ENCODE measurements at places on chromosomes 7 and 10.
A peak's percentile ranks its signal among the peaks of the same experiment; 100 is the strongest.

- DNase-seq: peak; percentile 86
These were observed 56.8 kb downstream of the SND1 start for GRCh38 chr7:127708788-127709187.

- DNase-seq: no peak
These were observed 50.9 kb upstream of the CDCA7L start for GRCh38 chr7:21996641-21997040.

DNA sequence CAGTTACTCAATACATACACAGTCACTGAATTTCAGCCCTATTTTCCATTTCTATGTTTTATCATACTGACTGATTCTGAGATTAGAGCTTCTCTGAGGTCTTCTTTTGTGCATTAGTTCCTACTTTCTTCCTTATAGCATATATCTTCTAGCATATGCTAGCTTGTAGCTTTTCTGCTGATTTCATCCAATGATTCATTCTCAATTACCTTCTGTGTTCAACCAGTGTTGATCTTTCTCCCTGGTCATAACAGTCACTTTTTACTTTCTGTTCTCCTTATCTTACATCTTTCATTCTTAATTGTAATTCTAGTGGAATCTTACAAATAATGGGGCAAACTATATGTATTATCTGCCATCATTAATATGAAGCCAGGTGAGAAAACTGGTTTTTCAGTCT, 159.5 kb upstream of the HGF start:
- DNase-seq: no peak

GRCh38 chr10:102964713-102965112, 46.6 kb downstream of the CNNM2 start:
- no peak for DNase-seq

DNA sequence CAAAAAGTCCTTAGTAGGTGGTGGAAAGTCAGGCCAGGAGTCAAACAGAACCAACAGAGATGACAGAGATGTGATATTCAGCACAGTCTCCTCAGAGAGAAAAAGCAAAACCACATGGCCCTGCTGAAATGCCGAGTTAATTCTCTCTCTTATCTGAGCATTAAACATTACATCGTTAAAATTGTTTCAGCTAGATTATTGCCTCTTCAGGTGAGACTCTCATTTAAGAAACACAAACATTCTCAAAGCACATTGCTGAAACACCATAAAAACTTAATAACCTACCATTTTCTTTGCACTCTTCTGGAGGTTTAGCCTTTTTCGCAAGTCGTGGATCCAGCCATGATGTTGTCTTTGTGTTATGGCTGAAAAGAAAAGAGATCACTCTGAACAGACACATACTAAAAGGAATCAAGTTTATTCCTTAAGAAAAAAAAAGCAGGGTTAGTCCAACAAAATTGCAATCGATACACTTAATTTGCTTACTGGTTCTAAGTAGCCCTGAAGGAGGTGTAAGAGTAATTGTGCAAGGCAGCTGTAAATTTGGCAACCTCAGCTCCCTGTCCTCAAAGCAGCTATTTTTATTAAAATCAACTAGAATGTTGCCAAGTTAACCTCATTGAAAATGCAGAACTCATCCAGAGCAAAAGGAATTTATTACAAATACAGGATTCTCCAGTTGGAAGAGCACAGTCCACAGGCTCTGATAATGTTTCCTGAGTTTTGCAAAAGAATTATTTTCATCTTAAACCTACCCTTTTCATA, 691.1 kb downstream of the PHTF2 start:
- no peak for DNase-seq

GRCh38 chr7:16935341-16935735, 53.6 kb upstream of the AGR3 start:
- DNase-seq: no peak

- DNase-seq: peak; percentile 55
These were observed 95.8 kb upstream of the CACUL1 start for GRCh38 chr10:118850418-118851061.

GRCh38 chr10:35752469-35753461, 110.7 kb upstream of the FZD8 start:
- no peak for DNase-seq

DNA sequence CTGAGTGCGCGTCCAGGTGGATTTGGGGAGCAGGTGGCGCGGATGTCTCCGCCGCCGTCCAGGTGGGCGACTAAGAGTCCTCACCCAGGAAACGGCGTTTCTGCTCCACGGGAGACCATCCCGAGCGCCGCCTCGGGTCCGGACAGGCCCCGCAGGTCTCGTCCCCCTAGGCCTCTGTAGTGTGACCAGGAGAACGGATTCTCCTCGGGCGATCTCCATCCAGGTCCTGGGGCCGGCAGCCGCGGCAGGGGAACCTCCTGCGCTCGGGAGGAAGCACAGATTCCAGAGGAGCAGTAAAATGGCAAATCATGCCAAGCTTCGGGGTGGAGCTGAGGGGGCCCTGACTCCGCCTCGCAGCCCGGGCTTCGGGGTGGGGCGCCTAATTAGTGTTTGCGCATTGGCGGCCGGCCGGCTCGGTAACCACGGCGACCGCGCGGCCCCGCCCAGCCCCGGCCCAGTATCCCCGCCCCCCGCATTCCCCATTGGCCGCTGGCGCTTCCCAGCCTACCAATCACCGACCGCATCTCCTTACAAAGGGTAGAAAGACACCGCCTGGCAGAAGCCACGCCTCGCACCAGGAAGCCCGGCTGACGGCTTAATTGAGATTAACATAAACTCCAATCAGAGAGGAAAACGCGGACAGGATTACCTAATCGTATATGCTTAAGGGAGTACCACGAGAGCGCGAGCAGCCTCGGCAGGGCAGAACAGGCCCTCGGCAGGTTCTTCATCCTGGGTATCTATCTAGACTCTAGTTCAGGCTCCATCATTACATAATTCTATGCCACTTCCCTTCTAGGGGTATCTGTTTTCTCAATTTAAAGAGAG, 168.6 kb downstream of the ARHGAP12 start:
- DNase-seq: peak; percentile 99

GRCh38 chr10:117621196-117621595, 78.7 kb downstream of the EMX2 start:
- peak; percentile 61 for DNase-seq

DNA sequence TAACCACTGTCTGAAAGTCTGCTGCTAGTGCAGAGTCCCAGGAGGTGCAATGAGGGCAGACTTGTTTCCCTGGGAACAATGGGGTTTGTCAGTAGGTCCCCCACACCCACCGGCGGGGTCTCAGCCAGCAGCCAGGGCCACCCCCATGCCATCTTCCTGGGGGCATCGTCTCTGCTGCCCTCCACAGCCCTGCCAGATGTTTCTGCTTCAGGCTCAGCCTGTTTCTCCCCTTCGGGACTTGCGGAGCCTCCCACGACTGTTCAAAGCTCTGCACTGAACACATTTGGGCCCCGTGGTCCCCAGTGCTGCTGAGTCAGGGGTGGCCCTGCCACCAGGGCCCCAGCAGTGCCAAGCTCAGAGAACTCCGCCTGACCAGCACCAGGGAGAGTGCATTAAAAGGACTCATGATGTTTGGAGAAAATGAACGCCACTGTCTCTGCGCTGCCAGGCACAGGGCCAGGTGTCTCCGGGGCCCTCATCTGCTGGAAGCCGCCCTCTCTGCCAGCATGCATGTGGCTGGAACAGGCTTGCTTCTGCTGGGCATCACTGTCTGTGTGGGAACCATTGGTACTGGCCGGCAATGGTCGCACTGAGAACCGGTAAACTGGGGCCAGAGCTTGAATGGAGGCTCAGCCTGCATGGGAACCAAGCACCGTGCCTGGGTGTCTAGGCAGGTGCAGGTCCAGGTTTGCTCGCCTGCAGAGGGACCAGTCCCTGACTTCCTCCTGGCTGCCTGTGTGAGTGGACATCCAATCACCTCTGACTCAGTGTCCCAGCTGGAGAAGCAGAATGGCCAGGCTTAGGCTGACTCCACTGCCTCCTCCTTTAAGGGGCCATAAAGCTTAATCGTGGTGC, 345.1 kb downstream of the GLRX3 start:
- peak; percentile 62 for DNase-seq

- DNase-seq: no peak
These were observed 9.6 kb upstream of the SRGN start for GRCh38 chr10:69078311-69078710.

- no peak for DNase-seq
These were observed 31.5 kb downstream of the DNAJB12 start for GRCh38 chr10:72323108-72323749.

DNA sequence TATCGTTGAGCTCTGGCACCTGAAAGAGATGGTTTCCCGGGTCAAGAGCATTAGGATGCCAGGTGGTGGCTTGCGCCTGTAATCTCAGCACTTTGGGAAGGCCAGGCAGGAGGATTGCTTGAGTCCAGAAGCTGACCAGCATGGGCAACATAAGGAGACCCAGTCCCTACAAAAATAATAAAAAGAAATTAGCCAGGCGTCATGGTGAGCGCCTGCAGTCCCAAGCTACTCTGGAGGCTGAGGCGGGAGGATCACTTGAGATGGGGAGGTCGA, 6.1 kb upstream of the KCP start:
- DNase-seq: peak; percentile 69

DNA sequence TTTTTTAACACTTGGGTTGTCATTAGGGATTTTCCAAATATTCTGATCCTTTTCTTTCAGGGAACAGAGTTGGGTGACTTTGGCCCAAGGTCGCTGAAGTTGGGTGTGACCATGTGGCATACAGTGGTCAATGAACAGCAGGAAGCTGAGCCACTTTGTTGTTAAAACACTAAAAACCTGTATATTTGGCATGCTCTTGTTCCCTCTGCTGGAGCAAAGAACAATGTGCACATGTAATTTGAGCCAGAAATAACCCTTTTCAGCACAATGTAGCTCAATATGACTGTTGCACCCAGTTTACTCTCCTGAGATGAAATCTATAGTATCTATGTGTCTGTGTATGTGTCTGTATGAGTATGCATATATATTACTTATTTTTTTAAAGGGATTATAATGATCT, 74.9 kb downstream of the ADCYAP1R1 start:
- no peak for DNase-seq

DNA sequence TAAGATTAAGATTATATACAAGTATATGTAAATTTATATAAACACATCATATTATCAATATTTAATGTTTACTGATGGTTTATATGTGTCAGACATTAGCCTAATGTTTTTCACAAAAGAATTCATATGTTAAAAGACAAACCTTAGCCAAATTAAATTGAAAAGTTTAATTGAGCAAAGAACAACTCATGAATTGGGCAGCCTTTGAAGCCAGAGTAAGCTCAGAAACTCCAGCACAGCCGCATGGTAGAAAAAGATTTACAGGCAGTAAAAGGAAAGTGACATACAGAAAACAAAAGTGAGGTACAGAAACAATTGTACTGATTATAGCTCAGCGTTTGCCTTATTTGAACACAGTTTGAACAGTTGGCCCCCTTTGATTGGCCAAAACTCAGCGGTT, 124.1 kb downstream of the TSPAN12 start:
- no peak for DNase-seq

GRCh38 chr7:151304856-151305255, 36.8 kb upstream of the NUB1 start:
- DNase-seq: peak; percentile 3

GRCh38 chr10:49446031-49446430, 50.1 kb upstream of the DRGX start:
- no peak for DNase-seq

- no peak for DNase-seq
These were observed 36.6 kb downstream of the PRKCQ start for GRCh38 chr10:6543431-6544005.

DNA sequence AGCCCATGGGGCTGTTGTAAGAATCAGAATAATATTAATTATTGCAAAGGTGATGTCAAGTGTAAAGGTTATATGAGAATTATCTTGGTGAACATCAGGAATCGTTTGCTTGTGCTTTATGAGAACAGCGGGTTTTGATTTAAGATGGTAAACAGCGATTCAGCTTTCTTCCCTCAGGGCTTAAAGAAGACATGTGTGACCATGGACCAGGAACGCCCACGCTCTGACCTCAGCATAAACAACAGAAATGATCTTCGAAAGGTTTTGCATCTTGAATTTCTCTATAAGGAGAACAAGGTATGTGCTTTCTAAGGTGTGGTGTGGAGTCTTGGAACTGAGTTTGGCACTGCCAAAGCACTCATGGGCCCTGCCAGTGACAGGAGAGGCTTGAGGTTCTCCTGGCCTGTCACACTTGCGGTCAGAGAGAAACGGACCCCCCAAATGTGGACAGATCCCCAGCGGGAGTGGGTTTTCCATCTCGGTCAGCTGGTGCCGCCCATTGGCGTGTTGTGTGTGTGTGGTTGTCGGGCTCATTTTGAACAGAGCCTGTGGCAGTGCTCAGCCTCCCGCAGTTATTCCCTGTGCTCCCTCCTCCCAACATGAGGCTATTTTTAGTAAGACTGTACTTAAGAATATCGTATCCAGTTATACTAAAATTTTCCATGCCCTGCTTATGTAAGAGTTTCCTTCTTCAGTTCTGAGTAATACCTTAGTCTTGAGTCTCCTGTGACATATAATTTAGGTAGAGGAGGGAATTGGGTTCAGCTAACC, 7.2 kb downstream of the MINDY4 start:
- DNase-seq: no peak

DNA sequence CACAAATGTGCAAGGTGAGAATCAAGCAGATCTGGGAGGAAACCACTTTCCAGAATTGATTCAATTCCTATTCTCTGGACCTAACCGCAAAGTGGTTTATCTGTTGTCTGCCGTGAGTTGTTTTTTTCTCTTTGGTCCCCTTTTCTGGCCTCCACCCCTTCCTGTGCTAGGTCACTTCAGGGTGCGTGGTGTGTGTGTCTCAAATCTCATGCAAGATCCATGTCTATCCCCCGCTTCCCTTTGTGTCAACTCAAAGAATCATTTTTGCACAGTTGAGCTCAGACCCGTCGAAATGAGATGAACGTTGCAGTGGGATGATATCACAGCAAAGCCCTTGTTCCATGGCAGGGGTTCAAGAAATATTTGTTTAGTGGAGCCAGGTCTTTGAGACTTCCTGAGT, 184.5 kb downstream of the GATA3 start:
- no peak for DNase-seq
